NCI-H1930 (cell line): ENCODE measurements at places on chromosomes 3 and 15.

- DNase-seq: no peak
Measured at GRCh38 chr3:71577011-71577410, 6.5 kb downstream of the FOXP1 start.

GRCh38 chr3:87044846-87045245 lies 53.9 kb upstream of the VGLL3 start:
- DNase-seq: no peak

DNA sequence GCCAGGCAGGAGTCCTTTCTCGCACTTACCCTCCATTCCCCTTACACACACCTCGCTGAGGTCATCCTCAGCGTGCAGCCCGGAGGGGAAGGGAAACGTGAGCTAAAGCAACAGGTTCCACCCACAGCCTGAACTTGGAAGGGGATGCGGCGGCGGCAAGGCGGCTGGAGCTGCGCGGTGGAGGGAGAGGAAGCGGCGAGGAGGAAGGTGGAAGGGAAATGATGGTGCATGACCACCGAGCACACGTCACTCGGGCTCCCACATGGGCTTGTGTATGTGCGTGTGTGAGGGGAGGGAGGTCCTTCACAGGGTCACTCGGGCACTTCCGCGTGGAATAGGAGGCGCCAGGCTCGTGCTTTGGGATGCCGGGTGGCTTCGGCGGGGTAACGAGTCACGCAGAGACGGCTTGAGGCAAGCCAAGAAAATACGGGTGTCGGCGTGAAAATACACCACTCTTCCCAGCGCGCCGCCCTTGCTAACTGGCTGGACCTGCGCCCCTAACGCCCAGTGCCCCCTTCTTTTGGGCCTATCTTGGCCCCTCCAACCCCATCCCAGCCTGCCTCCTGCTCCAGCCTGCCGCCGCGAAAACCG lies 225.5 kb upstream of the IL12A start:
- no peak for DNase-seq

GRCh38 chr3:45319996-45320305 lies 68.4 kb upstream of the LARS2 start:
- DNase-seq: no peak

- DNase-seq: no peak
Measured at GRCh38 chr3:16928386-16929132, 43.8 kb downstream of the PLCL2 start.

DNA sequence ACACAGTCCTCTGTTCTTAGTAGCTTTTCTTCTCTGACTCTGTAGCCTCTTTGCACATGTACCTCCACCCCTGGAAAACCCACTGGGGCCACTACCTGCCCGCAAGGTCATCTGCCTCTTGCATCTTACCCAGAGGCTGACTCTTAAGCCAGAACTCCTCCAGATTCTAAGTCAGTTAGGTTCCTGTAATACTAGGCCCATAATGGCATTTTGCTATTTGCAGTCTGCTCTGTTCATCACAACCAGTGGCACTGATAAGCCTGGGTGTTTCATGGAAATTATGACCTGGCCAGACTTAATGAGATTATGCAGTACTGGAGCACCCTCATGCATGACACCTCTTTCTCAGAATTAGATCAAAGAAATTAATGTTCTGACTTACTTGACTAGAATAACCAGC lies 31.7 kb upstream of the ATG7 start:
- no peak for DNase-seq

DNA sequence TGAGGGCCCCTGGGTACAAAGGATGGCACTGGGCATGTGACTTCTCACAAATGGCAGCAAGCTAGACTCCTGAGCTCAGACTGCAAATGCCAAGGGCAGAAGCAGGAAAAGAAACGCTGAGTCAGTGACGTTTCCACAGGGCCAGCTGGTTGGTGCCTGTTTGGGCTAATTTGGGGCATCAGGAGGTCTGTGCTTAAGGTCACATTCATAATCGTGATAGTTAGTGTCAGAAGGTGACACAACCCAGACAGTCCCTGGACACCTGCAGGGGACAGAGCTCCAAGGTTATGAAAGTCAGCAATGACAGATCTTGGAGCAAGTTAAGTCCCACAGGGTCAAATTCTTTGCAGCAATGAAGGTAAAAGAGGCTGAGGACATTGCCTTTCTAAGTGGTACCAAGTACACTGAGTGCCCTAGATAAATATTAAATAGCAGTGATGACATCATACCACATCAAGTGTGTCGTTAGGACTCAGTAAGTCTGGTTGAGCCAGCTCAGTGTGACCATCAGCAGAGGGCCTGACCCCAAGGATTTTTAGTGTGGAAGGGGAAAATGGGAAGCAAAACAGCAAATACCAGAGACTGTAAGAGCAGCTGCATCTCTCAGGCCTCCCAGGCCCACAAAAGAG lies 556.9 kb upstream of the CFAP20DC start:
- DNase-seq: no peak

DNA sequence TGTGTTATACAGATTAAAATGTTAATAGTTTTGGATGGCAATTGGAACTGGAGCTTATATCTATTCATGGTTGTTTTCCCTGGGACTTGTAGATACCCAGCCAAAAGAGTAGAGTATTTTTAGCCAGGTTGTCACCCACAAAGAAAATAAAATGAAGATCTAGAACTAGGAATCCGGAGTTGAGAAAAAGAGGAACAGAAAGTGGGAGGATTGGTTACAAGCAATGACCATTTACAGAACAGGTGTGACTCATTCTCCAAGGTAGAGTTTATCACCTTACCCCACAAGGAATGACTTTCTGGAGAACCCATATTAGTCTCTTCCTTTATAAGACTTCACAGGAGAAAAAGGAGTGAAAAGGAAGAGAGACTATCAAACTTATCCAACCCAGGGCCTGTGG lies 99.8 kb downstream of the TMEM108 start:
- no peak for DNase-seq

DNA sequence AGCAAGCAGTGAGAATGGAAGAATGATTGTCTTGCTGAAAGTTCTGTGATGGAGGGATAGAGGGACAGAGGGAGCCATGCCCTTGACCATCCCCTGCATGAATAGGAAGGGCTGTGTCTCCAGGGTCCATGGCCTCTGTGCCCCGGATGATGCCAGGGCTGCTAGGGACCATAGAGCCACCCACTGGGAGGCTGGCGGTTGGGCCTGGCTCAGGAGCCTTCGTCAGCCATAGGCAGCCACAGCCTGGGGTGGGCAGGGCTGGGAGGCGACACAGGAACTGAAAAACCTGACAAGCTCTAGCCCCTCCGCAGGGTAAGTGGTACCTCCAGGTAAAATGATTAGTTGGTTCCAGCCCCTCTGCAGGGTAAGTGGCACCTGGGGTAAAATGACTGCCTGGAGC lies 19.1 kb upstream of the LAMP3 start:
- no peak for DNase-seq

DNA sequence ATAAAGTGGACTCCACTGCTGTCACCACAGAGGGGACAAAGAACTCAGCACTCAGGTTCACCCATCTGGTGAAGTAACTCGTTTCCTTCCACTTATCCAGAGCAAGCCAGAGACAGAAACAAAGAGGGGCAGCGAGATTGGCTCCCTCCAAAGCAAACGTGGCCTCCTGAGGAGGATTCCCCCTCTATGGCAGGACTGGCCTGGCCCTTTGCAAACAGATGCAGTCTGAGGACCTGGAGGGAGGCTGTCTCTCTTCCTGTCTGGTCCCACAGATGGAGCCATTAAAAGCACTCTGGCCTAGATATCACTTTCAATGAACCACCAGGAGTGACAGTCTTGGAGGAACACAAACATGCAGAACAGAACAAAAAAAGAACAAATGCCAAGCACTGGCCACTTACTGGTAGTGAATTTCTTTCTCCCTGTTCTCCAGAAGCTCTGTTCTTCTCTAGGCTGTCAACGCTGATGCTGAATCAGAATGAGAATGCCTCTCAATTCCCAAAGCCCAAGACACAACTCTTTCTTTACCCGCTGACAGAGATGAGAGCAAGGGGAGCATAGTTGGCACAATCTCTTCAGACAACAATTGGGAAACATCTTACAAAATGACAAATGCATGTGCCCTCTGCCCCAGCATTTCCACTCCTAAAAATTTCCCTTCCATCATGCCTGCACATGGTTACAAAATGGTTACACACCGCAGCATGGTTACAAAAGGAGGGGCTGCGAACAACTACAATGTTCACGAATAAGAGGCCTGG lies 14.3 kb downstream of the KLHL25 start:
- no peak for DNase-seq

- DNase-seq: no peak
Measured at GRCh38 chr15:73127302-73127936, 75.2 kb downstream of the NEO1 start.

DNA sequence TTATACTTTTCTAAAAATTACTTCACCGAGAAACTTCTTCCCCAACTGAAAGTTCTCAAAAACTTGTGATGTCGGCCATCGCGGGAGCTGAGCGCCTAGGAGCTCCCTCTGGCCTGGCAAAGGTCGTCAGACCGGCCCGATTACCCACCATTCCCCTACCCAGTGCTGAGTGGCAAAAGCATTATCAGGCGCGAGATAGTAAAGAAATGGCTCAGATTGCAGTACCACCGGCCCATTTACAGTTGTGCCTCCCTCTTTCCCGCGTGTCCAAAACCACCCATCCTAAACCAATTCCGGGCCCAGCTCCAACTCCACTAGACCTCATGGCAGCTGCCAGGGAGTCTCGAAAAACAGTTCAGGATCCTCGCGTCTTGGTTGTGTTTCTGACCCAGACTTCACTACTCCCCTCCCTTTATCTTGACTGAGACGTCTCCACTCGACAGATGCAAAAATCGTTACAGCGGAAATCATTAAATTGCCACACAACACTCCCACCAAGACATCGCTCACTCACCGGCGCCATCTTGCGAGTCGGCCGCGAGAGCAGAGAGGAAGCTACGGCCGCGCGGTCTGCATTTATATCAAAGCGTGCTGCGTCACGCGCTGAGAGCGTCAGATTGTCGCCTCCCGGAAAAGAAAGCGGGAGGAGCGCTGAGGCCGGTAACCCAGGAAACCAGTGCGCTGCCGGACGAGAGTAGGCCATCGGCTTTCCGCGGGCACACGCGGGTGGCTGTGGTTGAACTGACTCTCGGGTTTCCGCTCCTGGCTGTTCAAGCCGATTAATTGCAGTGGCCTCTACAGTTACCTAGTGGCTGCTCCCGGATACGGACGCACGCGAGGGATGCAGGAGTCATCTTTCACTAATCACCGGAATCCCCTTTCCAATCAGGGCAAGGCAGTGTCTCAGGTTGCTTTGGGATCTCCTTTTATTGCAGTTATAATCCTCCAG lies at the start of gene RPL22L1:
Gene RPL22L1 (minus strand): TSS at position 551 of the 949 bp plus-strand sequence. CDS start 28 bp downstream, at position 523.
- no peak for DNase-seq

- no peak for DNase-seq
Measured at GRCh38 chr3:168091941-168092340, 3.8 kb downstream of the GOLIM4 start.

GRCh38 chr15:80437334-80437891 lies 33.2 kb downstream of the ARNT2 start:
- DNase-seq: no peak

- DNase-seq: no peak
Measured at GRCh38 chr3:167116120-167116922, 263.8 kb downstream of the ZBBX start.

DNA sequence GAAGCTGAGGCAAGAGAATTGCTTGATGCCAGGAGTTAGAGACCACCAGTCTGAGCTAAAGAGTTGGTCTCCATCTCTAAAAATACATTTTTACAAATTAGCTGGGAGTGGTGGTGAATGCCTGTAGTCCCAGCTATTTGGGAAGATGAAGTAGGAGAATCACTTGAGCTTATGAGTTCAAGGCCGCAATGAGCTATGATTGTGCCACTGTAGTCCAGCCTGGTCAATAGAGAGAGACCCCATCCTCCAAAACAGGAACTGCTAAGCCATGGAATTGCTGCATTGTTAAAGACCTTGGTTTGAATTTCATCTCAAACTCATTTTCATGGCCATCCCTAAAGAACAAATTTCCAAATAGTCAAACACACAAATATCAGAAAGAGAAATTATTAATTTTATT lies 113.9 kb upstream of the AGTR1 start:
- DNase-seq: no peak

DNA sequence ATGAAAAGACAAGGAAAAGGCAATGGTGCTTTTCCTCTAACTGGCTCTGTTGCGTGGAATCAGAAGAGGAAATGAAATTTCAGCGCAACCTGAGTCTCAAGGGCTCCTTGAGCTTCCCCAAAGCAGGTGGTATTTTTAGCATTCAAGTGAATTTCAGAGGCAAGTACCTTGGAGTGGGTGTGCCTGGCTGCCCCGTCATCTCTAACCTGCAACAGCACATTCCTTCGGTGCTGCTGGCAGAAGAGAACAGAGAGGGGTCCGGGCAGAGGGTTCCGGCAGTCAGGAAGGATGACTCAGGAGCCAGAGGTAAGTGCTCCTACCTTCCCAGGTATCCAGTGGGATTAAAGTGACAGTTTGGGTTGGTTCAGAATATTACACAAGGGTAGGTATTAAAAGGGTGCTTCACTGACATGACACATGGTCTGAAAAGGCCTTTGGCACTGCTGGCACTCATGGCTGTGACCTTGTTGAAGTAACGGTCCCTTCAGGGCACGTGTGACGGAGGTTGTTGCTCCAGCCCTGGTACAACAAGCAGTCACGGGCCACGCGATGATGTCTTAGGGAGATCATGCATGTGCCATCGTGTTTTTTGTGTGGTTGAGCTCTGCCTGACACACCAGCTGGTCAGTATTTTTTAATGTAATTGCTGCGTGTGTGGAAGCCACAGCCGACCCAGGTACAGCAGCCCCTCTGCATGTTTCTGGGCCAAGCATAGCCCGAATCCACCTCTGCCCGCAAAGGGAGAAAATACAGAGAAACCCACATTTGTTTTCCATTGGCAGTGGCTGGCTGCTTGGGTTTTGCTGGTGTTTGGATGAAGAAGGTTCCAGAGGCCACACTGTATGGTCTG lies 75.7 kb downstream of the LRRK1 start:
- DNase-seq: no peak

DNA sequence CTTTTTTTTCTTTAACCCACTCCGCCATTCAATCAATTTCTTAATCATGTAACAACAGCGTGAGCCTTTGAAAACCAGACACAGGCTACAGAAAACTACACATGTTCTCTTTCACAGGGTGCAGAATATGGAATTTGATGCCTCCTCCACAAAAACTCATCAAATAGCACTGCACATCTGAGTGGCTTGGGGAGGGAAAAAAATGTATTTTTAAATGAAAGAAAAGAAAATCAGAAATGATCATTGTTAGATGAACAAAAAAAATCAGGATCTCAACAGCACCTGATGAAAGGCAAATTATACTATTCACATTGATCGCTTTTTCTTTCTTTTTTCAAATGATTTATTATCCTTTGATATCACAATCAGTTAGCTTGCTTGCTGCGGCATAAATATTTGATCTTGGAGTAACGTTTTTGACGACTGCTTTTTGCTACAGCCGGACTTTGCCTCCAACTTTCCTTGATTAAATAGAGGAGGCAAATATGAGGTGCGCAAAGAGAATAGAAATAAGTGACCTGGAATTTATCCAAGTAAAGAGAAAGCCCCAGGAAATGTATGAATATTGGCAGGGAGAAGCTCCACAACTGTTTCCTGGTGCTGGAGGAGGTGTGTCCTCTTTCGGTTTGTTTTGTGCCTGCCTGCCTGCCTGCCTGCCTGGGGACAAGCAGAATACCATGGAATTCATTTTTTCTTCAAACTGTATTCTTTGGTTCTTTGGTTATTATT lies 63.1 kb downstream of the EDEM1 start:
- DNase-seq: no peak
